Fibroblast of skin of abdomen (primary cell): ENCODE measurements at places on chromosomes 5 and 9.
A peak's percentile ranks its signal among the peaks of the same experiment; 100 is the strongest.

DNA sequence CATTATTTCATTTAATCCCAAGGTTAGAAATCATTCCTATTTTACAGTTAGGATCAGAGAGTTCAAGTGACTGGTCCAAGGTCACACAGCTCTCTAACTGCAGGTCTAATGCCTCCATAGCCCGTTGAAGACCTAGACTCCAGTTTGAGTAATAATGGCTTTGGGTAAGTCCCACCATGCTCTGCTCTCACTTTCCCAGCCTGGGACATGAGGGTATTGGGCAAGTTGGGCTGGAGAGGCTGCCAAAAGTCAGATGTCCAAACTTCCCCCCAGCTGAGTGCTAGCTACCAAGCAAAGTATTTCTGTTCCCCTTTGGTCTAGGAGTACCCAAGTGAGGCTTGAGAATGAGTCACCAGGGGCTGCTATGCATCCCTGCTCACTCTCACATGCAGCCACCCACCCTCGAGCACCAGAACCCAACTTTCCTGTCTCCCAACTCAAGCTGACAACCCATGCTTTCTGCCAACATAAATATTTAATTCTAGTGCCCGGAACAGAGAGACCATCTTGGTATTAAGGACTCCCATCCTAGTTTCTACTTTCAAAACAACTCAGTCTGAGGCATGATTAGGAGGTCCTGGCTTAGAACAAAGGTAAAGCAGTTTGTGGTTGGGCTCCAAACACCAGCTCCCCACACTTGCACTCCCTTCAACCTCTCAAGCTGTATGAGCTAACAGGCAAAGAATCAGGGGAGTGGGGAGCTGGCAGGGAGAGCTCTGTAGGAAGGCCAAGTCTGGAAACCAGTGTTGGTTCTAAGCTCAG is 236.5 kb upstream of the TRIM32 start:
- peak; percentile 82 for DNase-seq

- DNase-seq, result no peak
Observed at GRCh38 chr5:148999741-149000140, 63.1 kb downstream of the SH3TC2 start.

GRCh38 chr5:1436036-1436435 is 9.2 kb downstream of the SLC6A3 start:
- no peak for DNase-seq

- DNase-seq, result no peak
Observed at GRCh38 chr5:167840527-167841130, 450.8 kb upstream of the WWC1 start.

DNA sequence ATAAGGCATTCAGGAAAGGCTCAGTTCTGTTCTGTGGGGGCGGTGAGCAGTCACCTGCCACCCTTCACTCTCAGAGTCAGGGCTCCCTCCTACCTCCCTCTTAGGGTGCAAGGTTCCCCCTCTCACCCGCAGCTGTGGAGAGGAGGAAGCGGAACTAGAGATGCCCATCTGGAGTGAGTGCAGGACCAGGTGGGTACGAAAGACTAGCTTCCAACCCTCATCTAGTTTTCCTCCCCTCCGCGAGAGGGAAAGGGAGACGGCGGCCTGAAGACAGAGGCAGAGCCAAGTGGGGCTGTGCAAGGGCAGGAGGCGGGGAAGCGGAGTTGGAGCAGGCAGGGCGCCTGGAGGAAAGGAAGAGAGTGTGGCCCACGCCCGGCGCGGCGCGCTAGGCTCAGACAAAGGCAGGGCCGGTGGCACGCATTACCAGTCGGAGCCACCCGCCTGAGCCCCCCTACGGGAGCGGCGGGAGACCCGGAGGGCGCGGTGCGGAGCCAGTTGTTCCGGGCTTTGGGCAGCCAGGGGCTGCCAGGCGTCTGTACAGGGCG is 7.3 kb downstream of the PRR7 start:
- DNase-seq, result no peak

GRCh38 chr9:79609468-79610018 is 37.8 kb downstream of the TLE4 start:
- DNase-seq, result no peak

DNA sequence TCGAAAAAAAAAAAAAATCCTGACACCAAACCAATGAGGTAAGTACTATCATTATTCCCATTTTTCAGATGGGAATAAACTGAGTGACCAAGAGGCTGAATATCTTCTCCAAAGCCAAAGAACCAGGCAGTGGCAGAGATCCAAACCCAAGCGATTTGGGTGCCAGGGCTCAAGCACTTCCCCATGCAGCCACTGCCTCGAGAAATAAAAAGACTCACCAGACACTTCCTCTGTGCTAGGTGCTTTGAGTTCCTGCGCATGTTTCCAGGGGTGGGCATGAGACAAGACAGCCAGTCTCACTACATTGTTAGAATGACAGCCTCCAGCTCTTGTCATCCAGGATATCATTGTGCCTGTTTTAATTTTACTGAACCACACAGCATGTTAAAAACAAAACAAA is 2.3 kb upstream of the RPL26L1 start:
- no peak for DNase-seq

DNA sequence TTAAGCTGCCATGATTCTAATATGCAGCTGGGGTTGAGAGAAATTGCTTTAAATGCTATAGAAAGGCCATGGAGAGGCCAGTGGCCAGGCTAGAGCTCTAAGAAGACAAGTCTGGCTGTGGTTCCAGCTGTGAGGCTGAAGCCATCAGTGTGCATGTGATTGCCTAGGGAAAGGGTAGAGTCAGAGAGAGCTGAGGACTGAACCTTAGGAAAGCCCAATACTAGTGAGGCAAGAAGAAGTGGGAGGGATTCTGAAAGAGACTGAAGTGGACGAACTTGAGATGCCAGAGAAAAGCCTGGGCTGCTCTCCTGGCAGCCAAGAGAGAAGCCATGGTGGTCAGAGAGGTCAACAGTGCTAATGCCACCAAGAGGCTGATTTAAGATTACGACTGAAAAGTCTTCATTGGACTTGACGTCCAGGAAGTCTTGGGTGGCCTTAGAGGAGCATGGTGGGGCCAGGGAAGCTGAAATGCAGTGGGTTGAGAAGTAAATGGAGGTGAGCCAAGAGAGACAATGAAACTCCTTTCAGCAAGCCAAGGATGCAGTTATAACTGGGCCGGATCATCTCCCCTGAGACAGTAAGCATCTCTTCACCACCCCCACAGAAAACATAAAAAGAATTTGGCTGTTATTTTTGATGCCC is 133.2 kb downstream of the TMEM174 start:
- no peak for DNase-seq

GRCh38 chr5:116276952-116277351 is 192.1 kb downstream of the COMMD10 start:
- no peak for DNase-seq

DNA sequence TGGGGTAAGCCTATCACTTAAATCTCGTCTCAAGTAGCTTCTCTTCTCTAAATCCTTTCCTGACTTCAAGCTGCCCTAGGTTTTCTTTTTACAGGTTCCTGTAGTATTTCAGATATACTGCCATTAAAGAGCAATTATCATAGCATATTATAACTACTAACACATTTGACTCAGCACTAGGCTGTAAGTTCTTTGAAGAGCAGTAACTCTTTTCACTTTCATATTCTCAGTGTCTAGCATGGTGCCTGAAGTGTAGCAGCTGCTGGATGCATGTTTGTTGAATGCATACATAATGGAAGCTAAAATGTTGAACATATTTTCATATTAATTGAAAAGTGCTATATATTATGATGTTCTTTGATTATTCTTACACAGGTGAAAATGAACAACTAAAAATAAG is 22.5 kb downstream of the CCDC152 start:
- no peak for DNase-seq

- no peak for DNase-seq
Observed at GRCh38 chr5:124034083-124034700, 522.2 kb downstream of the CSNK1G3 start.

GRCh38 chr9:97565262-97565661 is 63.8 kb downstream of the TMOD1 start:
- DNase-seq, result no peak

DNA sequence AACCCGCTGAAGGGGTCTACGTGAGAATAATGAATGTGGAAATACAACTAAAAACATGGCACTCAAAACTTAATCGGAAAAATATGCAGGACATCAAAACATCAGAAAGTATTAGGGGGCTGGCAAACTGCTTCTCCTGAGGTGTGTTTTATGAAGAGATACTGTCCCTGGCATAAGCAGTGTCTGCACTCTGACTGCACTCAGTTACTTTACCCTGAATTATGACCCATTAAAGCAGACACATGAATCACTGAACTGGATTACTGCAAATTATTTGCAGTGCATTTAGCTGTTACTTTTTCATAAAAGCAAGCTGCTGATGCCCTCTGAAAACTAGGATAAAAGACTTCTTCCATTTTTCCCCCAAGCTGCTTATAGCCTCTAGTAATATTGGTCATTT is 164.9 kb downstream of the AP3B1 start:
- no peak for DNase-seq

DNA sequence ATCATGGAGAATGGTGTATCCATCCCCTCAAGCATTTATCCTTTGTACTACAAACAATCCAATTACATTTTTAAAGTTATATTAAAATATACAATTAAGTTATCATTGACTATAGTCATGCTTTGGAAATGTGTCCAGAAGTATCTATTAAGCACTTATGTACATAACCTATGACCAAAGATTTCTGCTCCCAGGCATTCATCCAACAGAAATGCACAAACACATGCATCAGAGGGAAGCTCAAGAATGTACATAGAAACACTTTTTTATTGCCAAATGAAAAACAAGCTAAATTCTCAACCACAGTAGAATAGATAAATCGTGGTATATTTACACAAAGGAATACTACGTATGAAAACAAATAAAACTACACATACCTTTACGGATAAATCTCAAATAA is 700.5 kb upstream of the ZNF608 start:
- peak; percentile 63 for DNase-seq

GRCh38 chr9:137953683-137954438 is 76.3 kb downstream of the CACNA1B start:
- DNase-seq, result no peak

DNA sequence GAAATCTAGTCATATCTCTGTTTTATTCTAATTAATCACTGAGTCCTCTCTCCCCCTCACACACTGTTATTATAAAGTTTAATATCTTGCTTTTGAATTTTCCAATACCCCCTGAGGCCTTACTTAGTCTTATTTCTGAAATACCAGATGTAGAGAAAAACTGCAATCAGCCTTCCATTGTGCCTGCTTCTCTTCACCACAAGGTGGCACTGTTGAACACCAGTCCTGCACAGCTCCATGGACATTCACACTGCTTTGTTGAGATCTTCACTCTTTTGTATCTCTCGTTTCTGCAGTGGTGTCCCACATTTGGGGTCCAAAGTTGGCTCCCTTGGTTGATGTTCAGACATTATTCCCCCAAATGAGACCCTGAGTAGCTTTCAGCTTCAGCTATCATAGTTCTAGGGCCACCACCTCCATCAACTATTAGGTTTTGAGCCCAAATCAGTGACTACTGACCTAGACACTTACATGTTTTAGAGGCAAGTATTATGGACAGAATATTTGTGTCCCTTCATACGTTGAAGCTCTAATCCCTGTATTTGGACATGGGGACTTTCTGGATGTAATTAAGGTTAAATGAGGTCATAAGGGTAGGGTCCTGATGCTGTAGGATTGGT is 24.3 kb downstream of the BOD1 start:
- DNase-seq, result no peak

DNA sequence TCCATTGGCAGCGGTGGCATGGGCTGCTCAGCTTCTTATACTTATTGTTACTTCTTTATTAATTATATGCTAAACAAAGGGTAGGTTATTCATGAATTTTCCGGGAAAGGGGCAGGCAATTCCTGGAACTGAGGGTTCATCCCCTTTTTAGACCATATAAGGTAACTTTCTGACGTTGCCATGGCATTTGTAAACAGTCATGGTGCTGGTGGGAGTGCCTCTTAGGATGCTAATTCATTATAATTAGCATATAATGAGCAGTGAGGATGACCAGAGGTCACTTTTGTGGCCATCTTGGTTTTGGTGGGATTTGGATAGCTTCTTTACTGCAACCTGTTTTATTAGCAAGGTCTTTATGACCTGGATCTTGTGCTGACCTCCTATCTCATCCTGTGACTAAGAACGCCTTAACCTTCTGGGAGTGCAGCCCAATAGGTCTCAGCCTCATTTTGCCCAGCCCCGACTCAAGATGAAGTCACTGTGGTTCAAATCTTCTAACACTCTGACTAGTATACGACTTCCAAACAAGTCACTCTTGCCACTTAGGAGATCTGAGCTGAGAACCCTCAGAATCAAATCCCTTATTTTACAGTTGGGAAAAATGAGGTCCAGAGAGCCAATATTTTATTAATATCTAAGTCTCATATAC is 237.5 kb downstream of the TRIM32 start:
- DNase-seq, result no peak

DNA sequence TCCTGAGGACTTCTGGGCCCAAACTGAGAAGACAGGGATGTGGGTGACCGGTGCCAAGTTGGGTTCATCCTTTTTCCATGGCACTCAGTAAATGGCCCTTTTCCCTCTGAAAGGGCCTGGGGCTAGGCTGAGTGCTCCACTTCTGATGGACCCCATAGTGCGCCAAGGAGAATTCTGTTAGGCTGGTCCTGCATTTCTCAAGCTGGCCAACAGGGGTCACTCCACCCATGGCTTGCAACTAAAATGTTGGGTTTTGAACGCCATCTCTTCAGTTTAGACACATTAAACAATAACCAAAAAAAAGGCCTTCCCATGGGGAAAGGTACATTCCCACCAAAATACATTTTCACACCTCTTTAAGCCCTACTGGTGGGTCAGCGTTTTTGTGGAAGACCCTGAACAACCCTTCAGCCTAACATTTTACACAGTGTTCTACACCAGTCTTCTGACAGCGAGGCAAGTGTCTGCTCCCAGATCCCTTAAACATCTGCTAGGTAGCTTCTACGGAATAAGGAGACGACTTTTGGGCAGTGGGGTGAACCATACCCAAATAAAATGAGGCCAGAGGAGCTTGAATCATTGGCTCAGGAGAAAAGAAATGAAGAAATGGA is 27.3 kb downstream of the CNTFR start:
- DNase-seq, result no peak

- DNase-seq, result peak; percentile 91
Observed at GRCh38 chr9:128192601-128193371, 1.4 kb upstream of the CIZ1 start.

DNA sequence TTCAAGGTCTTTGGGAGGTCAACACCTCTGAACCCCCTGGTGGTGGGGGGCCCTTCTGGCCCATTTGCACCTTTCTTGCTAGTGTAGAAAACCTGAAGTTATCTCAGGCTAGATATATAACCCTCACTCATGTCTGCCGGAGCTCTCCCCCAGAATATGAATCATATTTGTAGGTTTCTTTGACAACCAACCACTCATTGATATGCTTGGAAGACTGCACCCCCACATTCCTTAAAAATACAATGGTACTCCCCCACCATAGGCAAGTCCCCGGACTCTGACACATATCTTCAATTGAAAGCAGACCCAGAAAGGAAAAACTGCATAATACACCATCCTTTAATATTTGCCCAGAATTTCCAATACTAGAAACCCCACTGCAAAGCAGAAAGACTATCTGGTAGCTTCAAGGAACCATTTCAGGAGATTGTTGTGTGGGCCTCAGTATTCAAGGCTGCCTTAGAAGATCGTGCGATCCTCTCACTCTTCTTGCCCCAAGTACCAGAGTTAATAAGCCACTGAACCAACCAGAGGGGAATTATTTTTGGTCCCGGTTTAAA is 978 bp upstream of the UBE2B start:
- DNase-seq, result no peak

- peak; percentile 89 for DNase-seq
Observed at GRCh38 chr9:83066771-83067170, 3.8 kb upstream of the RASEF start.
